SK-MEL-5 (cell line): ENCODE measurements at places on chromosomes 6 and 20. TPM values are rescaled to one million over a fixed set of nuclear protein-coding genes. Genes with fewer than 3 reads are reported as not detected.

Gene SEL1L2
- total RNA-seq = not detected in 2 replicates

Gene PRR18
- not detected in 2 replicates for total RNA-seq

Gene GSS
- total RNA-seq = 154 and 164 TPM in 2 replicates

Gene BICRAL
- 5.2 and 5.6 TPM in 2 replicates for total RNA-seq

Gene HLA-DMA
- total RNA-seq = 34.0 and 35.3 TPM in 2 replicates

Gene GPSM3
- 3.3 and 5.4 TPM in 2 replicates for total RNA-seq

Gene HDGFL1
- not detected in 2 replicates for total RNA-seq

Gene PHACTR3
- total RNA-seq = not detected in 2 replicates

Gene DCDC2
- 1.9 and 2.0 TPM in 2 replicates for total RNA-seq
